CD4-positive, alpha-beta T cell treated with Interleukin-15 for 4 hours (primary cell): ENCODE measurements at places on chromosomes 2 and 18.
A peak's percentile ranks its signal among the peaks of the same experiment; 100 is the strongest.

GRCh38 chr2:239671916-239672849 is 271.4 kb upstream of the HDAC4 start:
- no peak for DNase-seq

- DNase-seq, result no peak
Measured at GRCh38 chr2:233968556-233968955, 51.4 kb downstream of the TRPM8 start.

- no peak for DNase-seq
Measured at GRCh38 chr2:15945909-15946705, 5.8 kb downstream of the MYCN start.

DNA sequence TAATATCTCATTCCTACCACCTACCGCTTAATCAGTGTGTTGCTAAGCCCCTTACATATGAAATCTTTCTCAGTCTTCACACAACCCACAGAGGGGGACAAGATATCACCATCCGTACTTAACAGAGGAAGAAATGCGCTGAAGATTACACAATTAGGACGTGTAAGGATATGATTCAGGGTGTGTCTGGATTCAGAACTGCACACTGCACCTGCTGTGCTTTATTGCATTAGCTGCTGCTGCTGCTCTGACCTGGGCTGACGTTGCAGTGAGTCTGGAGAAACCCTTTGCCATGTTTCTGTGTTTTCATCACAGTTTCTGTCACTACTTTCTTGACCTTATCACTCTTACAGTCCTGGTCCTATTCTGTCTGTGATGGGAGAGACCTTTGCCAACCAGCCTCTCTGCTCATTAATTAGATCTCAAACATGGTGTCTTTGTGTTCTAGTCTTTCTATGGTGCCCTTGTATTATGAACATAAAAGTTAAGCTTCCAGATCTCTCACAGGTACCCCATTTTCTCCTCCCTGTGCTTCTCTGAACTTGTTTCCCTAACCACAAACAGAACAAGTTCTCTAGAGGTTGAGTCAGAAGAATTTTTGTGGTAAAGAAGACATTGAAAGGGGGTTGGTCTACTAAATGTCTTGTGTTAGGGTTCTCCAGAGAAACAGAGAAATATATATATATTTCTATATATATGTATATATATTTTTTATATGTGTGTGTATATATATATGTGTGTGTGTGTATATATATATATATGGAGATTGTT is 92.9 kb upstream of the CYP1B1 start:
- no peak for DNase-seq

DNA sequence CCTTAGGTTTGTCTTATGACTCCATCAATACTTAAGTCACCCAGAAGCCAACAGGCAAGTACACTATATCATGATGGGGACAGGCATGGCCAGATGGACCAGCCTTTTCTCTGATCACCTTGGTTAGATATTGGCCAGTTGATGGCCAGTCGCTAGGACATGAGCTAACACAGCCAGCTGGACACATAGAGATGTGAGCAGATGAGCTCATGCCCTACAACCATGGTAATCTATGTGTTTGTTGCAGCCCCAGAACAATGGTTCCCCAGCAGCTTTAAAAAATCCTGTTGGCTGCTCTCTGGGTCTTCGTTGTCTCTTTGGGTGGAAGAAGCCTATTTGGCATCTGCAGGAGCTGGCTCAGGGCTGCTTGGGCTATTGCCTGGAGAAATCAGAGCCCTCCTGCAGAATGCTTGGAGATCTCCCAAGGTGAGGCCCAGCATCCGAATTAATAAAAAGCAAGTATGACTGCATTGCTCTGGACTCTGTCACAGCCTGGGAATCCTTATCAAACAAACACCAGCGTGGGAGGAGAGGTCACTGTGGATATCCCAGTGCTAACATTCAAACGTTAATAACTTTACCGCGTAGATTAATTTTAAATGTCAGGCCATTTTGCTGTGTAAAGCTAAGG is 62.3 kb upstream of the KLHL29 start:
- no peak for DNase-seq

DNA sequence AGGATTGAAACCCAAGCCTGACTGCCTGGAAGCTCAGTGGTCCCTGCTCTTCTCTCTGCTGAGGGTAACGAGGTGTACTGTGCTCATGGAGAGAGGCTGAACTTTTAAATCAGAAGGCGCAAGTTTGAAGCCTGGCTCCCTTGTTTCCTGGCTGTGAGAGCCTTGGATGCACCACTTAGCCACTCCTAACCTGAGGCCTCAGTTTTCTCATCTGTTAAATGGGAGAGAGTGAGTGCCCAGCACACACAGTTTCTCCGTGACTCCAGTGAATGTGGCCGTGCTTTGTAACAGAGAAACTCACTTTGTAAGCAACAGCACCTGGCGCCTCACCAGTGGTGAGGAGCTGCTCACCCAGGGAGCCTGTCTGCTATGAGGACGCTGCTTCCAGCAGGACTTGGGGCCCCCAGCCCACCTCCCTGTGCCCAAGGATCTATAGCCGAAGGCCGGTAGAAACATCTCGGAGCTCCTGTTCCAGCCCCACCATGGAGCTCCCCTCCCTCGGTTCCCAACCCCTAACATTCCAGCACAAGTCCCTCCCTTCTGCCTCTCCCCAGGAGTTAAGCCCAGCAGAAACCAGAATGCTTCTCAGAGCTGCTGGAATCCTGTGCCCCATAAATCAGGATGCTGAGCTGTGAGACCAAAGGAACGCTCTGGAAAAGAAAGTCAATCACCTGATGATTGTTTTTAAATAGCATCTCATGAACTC is 20.3 kb upstream of the KCNK3 start:
- no peak for DNase-seq

GRCh38 chr2:191565647-191566198 is 112.2 kb upstream of the NABP1 start:
- DNase-seq, result no peak

GRCh38 chr2:183010112-183010511 is 28.1 kb downstream of the NCKAP1 start:
- no peak for DNase-seq

DNA sequence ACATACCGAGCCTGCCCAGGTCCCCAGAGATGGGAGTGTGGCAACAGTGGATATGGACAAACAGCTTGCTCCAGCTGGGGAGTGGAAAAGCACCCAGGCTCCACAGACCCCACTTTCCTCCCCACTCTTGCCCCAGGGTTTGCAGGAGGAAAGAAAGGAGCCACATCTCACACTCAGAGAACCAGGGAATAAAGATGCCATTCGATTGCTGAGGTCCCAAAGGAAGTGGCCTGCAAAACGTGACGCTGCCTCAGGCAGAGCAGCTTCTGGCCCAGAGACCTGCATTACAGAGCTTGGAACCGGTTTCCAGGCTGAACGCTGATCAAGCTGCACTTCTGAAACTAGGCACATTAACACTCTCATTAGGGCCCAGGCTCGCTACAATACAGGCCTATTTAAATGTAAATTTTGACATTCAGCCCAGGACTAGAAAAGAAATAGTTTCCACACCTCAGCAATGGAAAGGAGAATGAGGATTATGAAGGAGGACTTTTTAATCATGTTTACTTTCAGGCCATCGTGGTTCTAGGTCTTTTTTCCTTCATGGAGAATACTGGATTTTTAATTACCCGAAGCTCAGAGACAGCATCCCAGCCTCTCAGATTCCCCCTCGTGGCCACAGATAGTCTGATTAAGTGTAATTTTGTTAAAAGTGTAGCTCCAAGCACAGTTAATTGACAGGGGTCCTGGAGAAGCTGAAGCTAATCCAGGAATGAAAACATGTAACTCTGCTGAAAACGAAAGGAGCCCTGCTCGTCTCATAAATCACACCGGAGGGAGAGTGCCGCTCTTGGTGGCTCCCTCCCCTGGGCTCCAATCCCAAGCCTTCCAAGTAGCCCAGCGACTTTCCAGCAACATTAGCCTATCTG is 221.3 kb upstream of the RAB6C start:
- no peak for DNase-seq

GRCh38 chr2:140986456-140986855 is 1144.4 kb downstream of the LRP1B start:
- DNase-seq, result no peak

DNA sequence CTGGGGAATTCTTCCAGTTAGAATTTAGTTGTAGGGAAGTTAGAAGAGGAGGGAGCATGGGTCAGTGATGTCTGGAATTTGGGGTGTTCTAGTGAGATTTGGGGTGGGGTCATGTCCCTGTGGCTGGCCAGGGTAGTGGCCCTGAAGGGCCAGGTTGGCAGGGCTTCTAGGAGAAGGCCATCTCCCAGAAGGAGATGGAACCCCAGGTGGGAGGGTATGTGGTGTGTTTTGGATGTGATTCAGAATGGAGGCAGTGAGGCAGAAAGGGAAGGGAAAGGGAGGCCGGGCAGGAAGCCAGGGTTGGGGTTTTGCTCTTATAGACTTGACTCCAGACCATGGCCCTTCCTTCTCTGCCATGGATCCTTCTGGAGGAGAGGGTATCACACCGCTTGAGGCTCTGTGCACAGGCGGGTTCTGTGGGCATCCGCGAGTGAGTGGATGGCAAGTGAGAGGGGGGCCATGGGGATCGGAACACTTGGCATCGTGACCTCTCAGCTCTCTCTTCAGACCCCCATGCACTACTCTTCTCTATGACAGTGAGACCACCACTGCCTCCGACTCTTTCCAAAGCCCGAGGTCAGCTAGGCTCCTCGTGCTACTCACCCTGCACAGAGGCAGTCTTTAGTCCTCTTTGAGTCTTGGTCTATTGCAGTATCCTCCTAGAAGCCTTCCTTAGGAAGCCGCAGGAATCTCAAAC is 7.3 kb downstream of the GREB1 start:
- no peak for DNase-seq

- DNase-seq, result no peak
Measured at GRCh38 chr2:176085861-176086771, 2.4 kb upstream of the EVX2 start.

DNA sequence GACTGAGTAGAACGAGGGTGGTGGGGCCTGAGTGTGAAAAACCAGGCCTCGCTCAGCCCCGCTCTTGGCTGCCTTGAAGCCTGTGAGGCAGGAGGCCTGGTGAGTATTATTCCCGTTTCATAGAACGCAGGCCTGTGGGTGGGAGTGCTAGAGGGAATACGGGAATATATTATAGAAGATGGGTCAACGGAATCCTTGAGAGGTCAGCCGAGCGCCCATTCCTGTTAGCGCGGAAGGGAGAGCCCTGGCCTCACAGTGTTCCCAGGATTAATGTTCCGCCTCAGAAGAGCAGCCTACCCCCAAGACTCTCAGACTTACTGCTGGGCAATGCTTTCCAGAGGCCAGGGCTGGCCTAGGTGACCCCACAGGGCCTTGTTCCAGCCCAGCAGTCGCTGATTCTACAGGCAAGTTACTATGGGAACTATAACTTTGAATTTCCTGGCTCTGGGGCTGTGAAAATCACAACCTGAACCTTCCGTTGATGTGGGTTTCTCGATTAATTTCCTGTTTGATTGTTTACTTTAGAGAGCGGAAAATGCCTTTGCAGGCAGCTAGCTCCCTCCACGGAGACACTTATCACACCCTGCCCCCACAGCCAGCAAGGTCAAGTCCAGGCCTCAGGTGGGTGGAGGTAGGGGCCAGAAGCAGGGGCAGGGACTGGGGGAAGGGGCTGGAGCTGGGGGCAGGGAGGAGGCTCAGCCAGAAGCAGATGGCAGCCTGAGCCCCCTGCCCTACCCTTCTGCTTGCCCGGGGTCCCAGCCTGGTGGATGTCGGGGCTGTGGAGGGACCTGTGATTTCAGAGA is 108.3 kb downstream of the SMAD7 start:
- DNase-seq, result peak; percentile 74

DNA sequence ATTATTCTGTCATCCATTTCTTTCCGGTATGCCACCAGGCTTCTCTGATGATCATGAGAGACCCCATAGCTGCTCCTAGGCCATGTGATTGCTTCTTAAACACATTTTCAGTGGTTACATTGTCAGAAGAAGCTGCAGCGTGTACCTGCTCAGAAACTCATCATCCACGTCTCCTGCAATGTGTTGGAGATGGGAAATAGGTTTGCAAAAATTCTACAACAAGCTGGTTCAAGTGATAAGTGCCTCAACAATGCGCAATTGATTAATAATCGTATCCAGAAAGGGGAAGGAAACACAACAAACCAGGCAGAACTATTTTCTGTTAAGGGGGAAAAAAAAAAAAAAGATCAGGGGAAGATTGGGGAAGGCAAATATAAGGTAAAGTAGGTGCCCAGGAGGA is 75.7 kb upstream of the THUMPD2 start:
- DNase-seq, result no peak

GRCh38 chr2:100427627-100428258 is 10.3 kb upstream of the CHST10 start:
- peak; percentile 49 for DNase-seq
